ENCODE measurements at places on chromosomes 6 and 20. TPM values are rescaled to one million over a fixed set of nuclear protein-coding genes. Genes with fewer than 3 reads are reported as not detected.

GRCh38 chr6:125301435-125302391 is at the start of gene HDDC2:
HDDC2 (minus strand) TSS chr6:125301967; CDS start chr6:125301932, 35 bp downstream.
- H3K27ac ChIP-seq: peak within 1 kb of the TSS; percentile 73
- peaks cover 16% of the 10 kb centered on the region for H3K36me3 ChIP-seq
- H3K27me3 ChIP-seq: no peaks in the 10 kb centered on the region
- DNase-seq: peak; percentile 82

TPX2 gene
- total RNA-seq: 125 TPM

DNA sequence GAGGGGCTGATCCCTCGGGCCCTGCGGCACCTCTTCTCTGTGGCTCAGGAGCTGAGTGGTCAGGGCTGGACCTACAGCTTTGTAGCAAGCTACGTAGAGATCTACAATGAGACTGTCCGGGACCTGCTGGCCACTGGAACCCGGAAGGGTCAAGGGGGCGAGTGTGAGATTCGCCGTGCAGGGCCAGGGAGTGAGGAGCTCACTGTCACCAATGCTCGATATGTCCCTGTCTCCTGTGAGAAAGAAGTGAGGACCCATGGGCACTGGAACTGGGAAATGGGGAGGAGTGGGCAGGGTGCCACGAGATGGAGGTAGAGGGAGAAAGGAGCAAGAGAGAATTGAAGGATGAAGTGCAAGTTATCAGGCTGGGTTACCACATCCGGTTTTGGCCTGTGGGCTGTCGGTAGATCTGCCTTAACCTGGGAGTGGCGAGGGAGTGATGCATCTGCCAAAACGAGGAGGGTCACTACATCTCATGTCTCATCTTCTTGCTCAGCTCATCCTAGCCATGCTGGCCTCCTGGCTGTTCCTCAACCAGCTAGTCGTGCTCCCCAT is 5.4 kb upstream of the PHF1 start:
- no peaks in the 10 kb centered on the region for H3K27me3 ChIP-seq
- H3K36me3 ChIP-seq: peaks cover 55% of the 10 kb centered on the region
- H3K4me3 ChIP-seq: no peak overlapping the region

DNA sequence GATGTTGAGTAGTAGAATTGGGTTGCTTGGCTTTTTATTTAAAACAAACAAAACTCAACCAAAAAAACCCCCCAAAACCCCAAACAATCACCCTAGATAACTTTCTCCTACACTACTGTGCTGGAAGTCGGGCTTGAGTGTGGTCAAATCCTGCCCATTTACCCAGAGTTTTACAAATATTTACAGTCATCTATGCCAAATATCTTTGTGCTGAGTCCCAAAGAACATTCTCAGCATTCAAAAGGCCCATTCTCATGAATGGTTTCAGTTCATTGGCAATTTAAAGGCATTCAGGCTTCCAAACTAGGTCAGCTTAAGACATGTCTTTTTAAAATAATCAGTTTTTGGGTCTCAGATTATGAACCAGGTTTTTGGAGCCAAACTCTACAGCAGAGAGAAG is 1.8 kb downstream of the RNF144B start:
- no peaks in the 10 kb centered on the region for H3K27me3 ChIP-seq
- H3K36me3 ChIP-seq: no peaks in the 10 kb centered on the region
- H3K27ac ChIP-seq: no peak overlapping the region
- no peak overlapping the region for H3K4me3 ChIP-seq
- peaks cover 7% of the 10 kb centered on the region for H3K4me1 ChIP-seq
- no peak for DNase-seq

GRCh38 chr6:18100296-18100695 is 22.2 kb downstream of the NHLRC1 start:
- no peak for DNase-seq
- no peak overlapping the region for H3K27ac ChIP-seq
- no peaks in the 10 kb centered on the region for H3K36me3 ChIP-seq
- H3K27me3 ChIP-seq: no peaks in the 10 kb centered on the region

DNA sequence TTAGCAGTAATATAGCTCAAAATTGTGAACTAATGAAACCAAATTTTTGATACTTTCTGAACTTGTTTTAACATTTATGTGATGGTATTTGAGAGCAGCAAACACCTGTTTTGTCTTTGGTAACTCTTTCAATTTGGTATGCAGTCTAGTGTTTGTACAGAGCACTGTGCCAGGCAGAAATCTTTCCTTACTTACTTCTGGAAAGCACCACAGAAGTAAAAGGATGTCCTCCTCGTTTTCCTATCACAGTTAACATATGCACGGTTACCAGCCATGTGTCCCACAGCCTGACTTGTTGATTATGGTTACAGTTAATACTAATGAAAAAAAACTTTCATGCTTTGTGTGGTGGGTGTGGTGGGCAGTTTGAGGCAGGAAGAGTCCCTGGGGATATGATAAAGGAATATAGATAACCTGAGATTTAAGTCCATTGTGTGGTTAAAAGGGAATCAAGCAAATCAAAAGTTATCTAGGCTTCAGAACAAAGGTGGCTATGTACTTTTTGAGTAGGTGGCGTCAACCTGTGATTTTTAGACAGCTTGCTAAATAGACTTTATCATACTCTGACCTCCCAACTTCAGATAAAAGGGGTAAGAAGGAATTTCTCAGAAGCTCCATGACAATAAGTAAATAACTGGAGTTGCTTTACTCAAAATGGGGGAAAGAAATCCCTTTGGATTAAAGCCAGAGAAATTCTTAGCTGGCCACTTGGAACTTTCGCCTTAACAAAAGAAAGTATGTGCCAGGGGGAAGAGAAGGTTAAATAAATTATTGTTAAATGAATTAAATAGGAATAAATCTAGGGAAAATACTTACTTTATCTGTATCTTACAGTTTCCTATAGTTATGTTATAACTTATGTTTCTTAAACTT is 20.1 kb upstream of the COL10A1 start:
- H3K4me3 ChIP-seq: no peak overlapping the region
- no peaks in the 10 kb centered on the region for H3K4me1 ChIP-seq
- DNase-seq: no peak
- no peak overlapping the region for H3K27ac ChIP-seq
- H3K36me3 ChIP-seq: no peaks in the 10 kb centered on the region

FGD2 gene
- 0.32 TPM for total RNA-seq

- H3K4me1 ChIP-seq: no peaks in the 10 kb centered on the region
- H3K27ac ChIP-seq: no peak overlapping the region
- no peak overlapping the region for H3K4me3 ChIP-seq
- no peaks in the 10 kb centered on the region for H3K36me3 ChIP-seq
- H3K27me3 ChIP-seq: no peaks in the 10 kb centered on the region
Observed at GRCh38 chr6:89886378-89887120, 7.7 kb upstream of the GJA10 start.

DNA sequence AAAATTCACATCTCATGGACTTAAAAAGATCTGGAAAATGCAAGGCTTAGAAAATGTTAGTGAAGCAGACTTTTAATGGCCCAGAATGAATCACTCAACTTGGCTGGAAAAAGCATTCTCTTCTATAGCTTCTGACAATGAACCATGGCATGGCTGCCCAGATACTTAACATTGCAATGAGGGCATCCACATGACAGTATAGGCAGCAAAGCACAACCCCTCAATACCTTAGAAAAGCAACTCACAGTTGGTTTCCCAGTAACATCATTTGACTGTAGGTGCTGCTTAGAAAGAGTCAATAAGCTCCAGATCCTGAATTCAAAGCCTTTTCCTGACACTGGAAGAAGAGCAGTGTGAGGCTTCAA is 155.8 kb downstream of the EYA4 start:
- H3K27me3 ChIP-seq: no peaks in the 10 kb centered on the region
- H3K27ac ChIP-seq: no peak overlapping the region
- H3K36me3 ChIP-seq: no peaks in the 10 kb centered on the region
- H3K4me1 ChIP-seq: no peaks in the 10 kb centered on the region
- no peak overlapping the region for H3K4me3 ChIP-seq
- DNase-seq: no peak

MDFI gene
- 38.5 TPM for total RNA-seq

DNA sequence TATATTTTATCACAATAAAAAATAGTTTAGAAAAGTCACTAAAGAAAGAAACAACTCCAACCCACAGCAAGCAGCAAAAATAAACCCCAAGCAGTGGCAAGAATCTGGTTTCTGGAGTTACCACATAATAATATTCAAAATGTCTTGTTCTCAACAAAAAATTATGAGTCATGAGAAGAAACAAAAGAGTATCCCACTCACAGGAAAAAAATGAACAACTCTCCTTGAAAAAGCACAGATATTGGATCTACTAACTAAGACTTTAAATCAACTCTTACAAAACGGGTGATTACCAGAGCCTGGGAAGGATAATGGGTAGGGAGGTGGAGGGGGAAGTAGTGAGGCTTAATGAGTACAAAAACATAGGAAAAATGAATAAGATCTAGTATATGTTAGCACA is 425.6 kb downstream of the PLCB1 start:
- no peaks in the 10 kb centered on the region for H3K27me3 ChIP-seq
- H3K4me1 ChIP-seq: no peaks in the 10 kb centered on the region
- H3K36me3 ChIP-seq: no peaks in the 10 kb centered on the region
- DNase-seq: no peak
- no peak overlapping the region for H3K4me3 ChIP-seq
- H3K27ac ChIP-seq: no peak overlapping the region

ENPP5 gene
- total RNA-seq: 7.8 TPM

- no peak overlapping the region for H3K27ac ChIP-seq
- no peak for DNase-seq
- no peaks in the 10 kb centered on the region for H3K36me3 ChIP-seq
- no peak overlapping the region for H3K4me3 ChIP-seq
- H3K27me3 ChIP-seq: no peaks in the 10 kb centered on the region
Observed at GRCh38 chr6:85460154-85460920, 10.5 kb downstream of the NT5E start.

TCF15 gene
- total RNA-seq: 6.9 TPM

DNA sequence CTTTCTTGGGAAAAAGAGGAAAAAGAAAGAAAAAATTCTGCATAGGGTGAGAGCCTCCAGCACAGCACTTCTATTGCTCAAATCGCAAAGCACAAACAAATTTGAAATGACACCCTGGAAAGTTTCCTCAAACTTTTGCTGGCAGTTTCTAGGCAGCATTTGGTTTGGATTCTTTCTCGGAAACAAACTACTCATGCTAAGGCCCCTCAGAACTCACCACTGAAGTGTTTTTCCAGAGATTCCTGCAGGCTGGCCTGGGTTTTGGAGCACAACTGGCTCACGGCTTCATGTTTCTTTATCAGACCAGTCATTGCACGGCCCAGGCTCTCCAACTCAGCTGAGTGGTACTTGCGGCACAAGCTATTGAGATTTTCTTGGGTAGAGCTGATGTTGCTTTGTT is 237.8 kb downstream of the SYNE1 start:
- H3K36me3 ChIP-seq: no peaks in the 10 kb centered on the region
- H3K4me1 ChIP-seq: no peaks in the 10 kb centered on the region
- no peaks in the 10 kb centered on the region for H3K27me3 ChIP-seq
- DNase-seq: no peak
- H3K27ac ChIP-seq: no peak overlapping the region

GRCh38 chr20:23255106-23255505 is 95.5 kb upstream of the NXT1 start:
- DNase-seq: peak; percentile 28
- no peaks in the 10 kb centered on the region for H3K36me3 ChIP-seq
- H3K4me1 ChIP-seq: no peaks in the 10 kb centered on the region
- H3K4me3 ChIP-seq: no peak overlapping the region
- no peak overlapping the region for H3K27ac ChIP-seq
- H3K27me3 ChIP-seq: no peaks in the 10 kb centered on the region

MACROD2 gene
- total RNA-seq: 3.9 TPM

GRCh38 chr6:20778912-20779311 is 244.7 kb downstream of the CDKAL1 start:
- no peaks in the 10 kb centered on the region for H3K4me1 ChIP-seq
- DNase-seq: no peak
- H3K36me3 ChIP-seq: peaks cover 4% of the 10 kb centered on the region
- no peak overlapping the region for H3K4me3 ChIP-seq

- H3K36me3 ChIP-seq: no peaks in the 10 kb centered on the region
- H3K27ac ChIP-seq: no peak overlapping the region
- peaks cover 1% of the 10 kb centered on the region for H3K4me1 ChIP-seq
- no peaks in the 10 kb centered on the region for H3K27me3 ChIP-seq
Observed at GRCh38 chr6:144344646-144345045, 59.5 kb downstream of the UTRN start.

GRCh38 chr20:42961771-42962170 is 227.9 kb downstream of the PTPRT start:
- no peak for DNase-seq
- H3K4me3 ChIP-seq: no peak overlapping the region
- no peaks in the 10 kb centered on the region for H3K36me3 ChIP-seq
- peaks cover 3% of the 10 kb centered on the region for H3K4me1 ChIP-seq
- H3K27me3 ChIP-seq: no peaks in the 10 kb centered on the region

GRCh38 chr6:12404651-12405050 is 114.5 kb downstream of the EDN1 start:
- no peak overlapping the region for H3K4me3 ChIP-seq
- no peaks in the 10 kb centered on the region for H3K36me3 ChIP-seq
- no peak for DNase-seq

- no peaks in the 10 kb centered on the region for H3K36me3 ChIP-seq
- H3K27me3 ChIP-seq: no peaks in the 10 kb centered on the region
- H3K27ac ChIP-seq: no peak overlapping the region
- no peak overlapping the region for H3K4me3 ChIP-seq
- H3K4me1 ChIP-seq: no peaks in the 10 kb centered on the region
- no peak for DNase-seq
Observed at GRCh38 chr6:72412709-72413044, 209.2 kb upstream of the KCNQ5 start.

DNA sequence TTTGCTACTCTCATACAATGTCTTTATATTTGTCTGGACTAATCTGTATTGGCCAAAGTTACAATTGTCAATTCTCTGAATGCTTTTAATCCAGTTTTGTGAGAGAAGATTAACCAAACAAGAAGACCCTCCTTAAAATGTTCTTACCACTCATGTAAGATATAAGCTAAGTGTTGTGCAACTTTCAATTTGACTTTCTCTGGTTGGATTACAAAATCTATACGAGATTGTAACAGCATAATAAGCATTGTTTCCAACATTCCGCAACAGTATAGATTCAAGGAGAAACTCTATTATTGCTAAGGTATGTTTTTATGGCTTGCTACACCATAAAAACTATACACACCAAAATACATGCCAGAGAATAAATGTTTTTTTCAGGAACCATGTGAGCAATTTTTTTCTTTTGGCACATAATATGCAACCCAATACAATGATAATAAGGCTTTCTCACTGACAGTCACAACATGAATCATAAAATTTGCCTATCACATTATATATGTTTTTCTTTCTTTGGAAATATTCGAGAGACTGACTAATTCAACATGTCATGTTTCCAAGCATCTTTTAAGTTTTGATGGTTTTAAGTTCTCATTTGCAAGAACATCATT is 12.2 kb upstream of the TRPC4AP start:
- H3K4me1 ChIP-seq: peaks cover 3% of the 10 kb centered on the region
- no peak overlapping the region for H3K4me3 ChIP-seq
- no peak for DNase-seq

PIGU gene
- total RNA-seq: 27.9 TPM

KCNK5 gene
- total RNA-seq: 44.3 TPM
